HFF-Myc (cell line): ENCODE measurements at places on chromosomes 5 and 9.

DNA sequence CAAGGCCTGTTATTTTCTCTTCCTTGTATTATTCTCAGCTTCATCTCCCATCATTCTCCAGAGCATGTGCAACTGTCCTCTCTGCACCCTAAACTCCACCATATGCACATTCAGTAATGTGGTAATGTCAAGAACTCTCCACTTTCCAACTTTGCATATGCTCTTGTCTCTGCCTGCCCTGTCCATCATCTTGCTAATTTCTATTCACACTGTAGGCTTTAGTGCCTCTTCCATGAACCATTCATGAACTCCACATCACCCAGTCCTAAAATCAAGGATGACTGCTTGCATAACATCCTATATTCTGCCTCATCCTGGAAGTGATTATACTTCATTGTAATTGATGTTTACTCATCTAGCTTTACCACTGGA is 354.8 kb downstream of the PDE4D start:
- no peak for DNase-seq

DNA sequence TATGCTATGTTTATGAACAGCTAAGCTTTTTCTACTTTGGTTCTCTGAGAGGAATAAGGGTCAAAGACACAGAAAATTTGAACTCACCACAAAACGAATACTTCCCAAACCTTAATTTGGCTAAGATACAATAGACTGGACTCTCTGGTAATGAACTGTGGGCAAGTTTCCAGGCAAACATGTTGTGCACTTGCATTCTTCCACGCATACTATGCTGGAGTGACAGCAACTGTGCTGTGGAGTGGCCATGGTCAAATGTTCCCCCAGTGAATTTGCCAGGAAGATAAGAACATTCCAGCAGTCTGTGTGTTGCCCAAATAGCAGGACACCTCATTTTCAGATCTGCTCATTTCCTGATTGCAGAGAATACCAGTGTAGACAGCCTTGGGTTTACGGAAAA is 275.3 kb upstream of the IL12B start:
- no peak for DNase-seq

- no peak for DNase-seq
Observed at GRCh38 chr9:30771760-30772159, 1612.7 kb upstream of the ACO1 start.

DNA sequence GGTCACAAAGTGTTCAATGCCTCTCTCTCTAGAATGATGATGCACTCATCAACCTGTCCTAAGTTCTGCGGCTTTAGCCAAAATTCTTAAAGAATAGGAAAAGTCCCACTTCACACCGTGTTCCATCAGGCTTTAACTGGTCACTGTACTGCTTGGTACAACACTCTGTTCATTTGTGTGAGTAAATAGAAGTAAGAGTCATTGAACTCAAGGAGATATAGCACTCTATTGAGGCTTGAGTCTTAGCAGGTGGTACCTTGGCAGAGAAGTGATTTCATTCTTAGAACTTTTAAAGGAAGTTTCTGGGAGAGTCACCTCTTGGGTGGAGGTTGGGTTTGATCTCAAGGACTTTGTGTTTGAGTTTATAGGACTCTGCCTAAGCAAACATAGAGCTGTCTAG is 92.6 kb downstream of the TENT4A start:
- DNase-seq, result no peak

DNA sequence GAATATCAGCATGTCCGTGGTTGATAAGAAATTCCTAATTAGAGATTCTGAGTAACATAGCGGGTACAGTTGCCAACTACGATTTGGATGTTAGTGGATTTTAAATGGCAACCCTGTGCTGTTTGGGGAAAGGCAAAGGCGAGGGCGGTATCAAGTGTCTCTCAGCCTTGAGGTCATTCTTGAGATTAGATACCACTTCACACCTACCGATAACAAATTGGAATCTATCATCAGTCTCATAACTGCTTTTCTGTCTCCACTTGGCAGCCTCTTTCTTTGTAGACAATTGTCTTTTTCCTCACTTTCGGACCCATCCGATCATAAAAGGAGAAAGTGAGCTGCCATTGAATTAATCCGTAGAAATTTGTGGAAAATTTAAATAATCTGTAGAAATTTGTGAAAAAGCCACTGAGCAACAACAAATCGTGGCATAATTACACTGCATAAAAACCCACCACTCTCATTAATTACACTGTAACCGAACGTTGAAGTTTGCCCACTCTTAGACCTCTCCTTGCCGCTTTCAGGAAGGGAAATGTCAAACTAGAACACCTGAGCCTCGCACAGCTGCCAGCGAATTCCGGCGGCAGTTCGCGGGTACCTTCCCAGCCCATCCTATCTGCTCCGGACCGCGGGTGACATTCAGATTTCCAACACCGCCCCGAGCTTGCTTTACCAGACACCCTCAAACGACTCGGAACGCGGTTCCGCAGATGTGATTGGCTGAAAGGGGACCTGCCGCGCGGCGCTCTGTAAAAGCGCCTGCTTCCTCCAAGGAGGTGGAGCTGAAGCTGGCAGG is 849 bp upstream of the RGMB start:
- DNase-seq, result no peak

- DNase-seq, result no peak
Observed at GRCh38 chr5:40679913-40680681, at the start of gene PTGER4. Gene PTGER4, plus strand, starts transcription at chr5:40679915. Its CDS starts 1,079 bp downstream, at chr5:40680994.

DNA sequence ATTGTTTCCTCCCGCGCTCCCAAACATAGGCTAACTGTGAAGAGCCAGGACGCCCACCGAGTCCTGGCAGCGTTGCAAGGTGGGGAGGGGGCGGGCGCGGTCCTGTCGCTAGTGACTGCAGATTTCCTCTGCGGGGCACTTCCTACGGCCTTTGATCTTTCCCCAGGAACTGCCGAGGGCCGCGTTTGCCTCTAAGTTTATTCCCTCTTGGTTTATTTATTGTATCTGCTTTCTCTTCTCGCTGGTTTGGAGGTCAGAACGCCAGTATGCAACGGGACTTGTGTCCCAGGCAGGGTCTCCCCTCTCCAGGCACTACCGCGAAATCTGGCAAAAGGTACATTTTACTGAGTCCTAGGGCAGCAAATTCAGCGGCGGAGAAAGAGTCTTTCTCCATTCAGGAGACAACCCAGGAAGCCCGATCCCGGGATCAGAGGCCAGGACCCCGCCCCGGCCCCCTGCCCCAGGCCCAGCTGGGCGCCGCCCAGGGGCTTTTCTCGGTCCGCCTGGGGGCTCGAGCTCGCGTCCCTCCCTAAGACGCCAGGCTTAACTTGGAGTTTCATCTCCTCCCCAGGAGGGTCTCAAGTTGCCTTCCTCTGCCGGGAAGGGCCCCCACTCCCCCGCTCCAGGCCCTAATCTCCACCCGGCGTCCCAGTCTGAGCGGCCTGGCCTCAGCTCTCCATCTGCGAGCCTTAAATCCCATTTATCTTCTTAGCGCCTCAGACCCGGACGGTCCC is 884 bp upstream of the EGFLAM start:
- no peak for DNase-seq

DNA sequence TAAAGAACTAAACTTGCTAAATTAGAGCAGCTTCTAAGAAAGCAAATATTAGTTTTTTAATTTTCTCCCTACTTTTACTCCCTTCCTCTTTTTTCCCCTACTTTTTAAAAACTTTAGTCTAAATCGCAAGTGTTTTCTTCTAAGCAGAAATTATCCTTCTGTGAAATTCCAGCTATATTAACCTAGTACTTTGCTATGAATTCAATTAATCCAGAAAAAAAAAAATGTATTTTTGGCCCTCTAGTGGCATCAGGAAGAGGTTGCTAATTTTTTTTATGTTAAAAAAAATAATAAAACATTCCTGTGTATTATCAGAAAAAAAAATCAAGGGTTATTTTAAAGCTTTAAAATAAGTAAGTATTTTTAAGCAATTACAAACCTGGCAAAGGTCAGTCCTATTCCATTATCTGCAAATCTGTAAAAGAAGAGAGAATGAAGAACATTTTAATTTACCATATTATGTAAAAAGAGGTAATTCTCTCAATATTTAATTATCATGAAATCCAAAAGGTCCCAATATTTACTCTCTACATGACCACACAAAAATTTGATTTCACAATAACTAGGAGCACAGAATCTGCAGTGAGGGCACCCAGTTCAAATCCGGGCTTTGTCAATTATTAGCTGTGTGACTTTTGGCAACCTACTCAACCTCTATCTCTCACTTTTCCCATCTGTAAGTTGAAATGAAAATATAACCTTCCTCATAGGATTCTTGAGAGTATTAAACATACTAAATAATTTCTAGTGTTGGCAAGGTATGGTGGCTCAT is 52.0 kb downstream of the CEMIP2 start:
- no peak for DNase-seq

- no peak for DNase-seq
Observed at GRCh38 chr5:139650689-139651042, 2.5 kb downstream of the CXXC5 start.

- DNase-seq, result no peak
Observed at GRCh38 chr9:128149951-128150593, 819 bp downstream of the LCN2 start.

GRCh38 chr5:157865781-157866180 is 6.8 kb upstream of the CLINT1 start:
- DNase-seq, result no peak

DNA sequence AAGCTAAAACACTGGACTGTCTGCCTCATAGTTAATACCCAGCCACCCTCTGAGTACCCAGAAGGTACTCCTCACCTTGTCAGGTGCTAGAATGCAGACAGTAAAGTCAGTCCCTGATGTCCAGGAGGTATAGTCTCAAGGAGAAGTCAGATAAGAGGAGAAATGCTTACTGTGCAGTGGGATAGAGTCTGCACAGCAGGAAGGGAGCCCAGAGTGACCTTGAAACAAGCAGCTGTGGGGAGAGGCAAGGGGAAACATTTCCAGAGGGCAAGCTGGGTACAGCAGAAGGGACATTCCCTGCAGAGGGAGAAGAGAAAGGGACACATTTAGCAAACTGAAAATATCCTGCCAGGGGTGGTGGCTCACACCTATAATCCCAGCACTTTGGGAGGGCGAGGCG is 122.7 kb downstream of the GCNT1 start:
- no peak for DNase-seq

GRCh38 chr5:14343376-14343775 is 200.2 kb downstream of the TRIO start:
- DNase-seq, result no peak

DNA sequence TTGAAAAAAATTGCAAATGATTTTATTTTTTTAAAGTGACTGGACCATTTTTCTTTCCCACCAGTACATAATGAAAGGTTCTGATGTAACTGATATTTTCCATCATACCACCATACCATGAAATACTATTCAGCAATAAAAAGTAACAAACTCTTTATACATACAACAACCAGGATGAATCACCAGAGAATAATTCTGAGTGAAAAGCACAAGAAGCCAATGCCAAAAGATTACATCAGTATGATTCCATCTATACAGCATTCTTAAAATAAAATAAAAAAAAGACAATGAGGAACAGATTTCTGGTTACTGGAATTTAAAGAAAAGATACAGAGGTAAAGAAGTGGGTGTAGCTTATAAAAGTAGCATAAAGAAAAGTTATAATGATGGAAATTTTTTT is 423.7 kb upstream of the ST8SIA4 start:
- DNase-seq, result no peak

GRCh38 chr9:126489581-126490213 is 124.0 kb upstream of the LMX1B start:
- no peak for DNase-seq

GRCh38 chr5:96252596-96252995 is 180.5 kb downstream of the PCSK1 start:
- no peak for DNase-seq

DNA sequence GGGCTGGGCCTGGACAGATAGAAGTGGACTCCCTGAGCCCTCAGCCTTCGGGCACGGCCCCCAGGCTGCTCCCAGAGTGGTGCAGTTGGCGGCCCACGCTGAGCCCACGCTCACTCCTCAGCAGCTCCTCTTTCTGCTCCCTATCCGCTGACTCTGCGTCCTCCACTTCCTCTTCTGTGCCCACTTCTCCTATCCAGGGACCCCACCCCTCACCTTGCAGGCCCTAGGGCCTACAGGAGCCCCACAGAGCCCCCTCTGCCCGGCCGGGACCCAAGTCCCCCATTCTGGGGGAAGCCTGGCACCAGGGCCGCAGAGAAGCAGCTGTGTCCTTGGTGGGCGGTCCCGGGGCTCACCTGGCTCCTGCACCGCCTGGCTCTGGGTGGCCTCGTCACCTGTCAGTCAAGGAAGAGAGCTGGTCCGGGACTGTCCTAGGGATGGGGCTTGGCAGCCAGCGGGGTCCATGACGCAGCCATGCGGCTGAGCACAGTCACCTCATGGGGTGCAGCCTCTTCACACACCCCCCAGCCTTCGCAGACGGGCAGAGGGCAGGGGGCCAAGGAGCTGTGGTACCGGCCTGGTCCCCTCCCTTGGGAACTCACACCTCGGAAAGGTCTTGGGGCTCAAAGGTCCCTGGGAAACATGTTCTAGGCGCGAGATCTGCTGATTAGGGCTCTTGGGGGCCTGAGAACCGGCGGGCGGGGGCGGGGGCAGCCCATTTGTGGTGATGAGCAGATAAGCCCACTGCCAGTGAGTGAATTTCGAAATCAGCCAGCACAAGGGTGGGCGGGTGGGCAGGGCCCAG is 5.4 kb upstream of the NRARP start:
- no peak for DNase-seq

DNA sequence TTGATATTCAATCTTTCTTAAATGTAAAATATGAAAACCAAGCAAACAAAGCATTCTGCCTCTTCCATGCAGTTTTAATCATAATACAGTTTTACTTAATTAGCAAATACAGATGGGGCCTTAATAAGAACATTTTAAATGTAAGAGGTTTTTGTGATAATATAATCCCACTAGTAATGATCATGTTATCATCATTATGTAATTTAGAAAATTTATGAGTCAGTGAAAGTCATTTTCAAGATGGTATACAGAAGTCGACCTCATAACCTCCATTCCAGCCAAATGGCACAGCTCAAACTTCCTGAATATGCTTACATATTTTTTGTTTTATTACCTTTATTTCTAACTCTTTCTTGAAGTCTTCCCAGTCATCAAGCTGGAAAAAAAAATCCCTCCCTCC is 102.2 kb upstream of the GNA14 start:
- no peak for DNase-seq

- DNase-seq, result no peak
Observed at GRCh38 chr9:95870906-95871305, 4.6 kb upstream of the ERCC6L2 start.

DNA sequence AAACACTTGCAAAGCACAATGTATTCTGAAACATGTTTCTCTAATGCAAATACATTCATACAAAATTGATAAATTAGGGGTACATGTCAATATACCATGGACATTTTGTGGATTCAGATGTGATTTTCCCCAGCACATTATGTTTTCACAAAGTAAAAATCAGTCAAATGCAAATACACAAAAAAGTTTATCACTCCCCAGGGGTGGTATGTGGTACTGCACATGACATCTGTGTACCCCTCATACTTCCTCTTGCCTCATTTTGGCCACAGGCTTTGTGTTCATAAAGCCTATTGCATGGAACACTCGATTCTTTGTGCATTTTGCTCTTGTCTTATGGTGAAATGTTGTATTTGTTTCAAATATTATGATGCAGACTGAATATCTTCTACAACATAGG is 116.8 kb upstream of the PDE4D start:
- DNase-seq, result no peak

DNA sequence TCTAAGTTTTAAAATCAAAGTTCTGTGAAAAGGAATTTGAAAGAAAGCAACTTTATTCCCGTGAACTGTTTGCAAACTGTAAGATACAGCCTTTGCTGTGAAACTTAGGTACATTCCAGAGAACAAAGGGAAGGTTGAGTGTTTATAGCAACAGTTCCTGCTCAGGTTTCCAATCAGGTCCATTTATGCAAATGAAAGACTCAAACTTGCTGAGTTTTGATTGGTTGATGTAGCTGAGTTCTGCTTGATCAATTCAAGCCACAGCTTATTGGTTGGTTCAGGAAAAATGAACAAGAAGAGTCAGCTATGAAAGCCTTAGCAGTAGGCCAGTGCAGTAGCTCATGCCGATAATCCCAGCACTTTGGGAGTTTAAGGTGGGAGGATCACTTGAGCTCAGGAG is 37.9 kb downstream of the SLC27A6 start:
- DNase-seq, result no peak
